ENCODE measurements at places on chromosomes 7 and 10.
A peak's percentile ranks its signal among the peaks of the same experiment; 100 is the strongest.

GRCh38 chr10:69642747-69643146 is 12.7 kb downstream of the FAM241B start:
- no peak for DNase-seq

- no peak for DNase-seq
Observed at GRCh38 chr7:27110186-27111031, 7.9 kb upstream of the HOXA2 start.

GRCh38 chr7:44754802-44755697 is 6.4 kb downstream of the ZMIZ2 start:
- DNase-seq: no peak

DNA sequence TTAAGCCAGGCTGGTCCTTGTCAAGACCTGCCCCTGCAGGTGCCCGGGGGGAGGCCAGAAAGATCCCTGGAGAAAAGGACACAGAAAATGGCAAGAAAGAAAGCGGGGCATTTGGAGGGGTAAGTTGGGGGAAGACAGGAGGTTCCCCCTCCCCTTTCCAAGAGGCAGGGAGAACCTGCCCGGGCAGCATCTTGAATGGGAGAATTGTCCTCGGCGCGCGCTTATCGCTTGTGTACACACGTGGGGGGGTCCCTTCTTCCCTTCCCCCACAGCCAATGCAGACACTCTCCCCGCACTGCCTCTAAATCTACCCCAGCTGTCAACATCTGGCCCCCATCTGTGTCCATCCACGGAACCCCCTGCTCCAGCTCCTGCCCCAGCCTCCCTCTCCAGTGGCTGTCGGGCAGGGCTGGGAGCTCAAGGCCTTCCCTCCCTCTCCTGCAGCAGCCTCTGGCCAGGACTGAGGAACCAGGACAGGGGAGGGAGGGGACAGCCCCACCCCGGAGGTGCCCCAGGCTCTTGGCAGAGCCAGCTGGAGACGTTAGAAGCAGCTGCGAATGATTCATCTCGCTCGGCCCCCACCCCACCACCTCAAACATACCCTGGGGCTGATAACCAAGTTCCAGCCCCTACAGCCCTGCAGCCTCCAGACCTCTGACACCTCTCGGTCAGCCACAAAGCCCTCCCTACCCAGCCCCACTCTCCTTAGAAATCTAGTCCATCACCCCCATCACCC is 25.3 kb downstream of the EPHB4 start:
- no peak for DNase-seq

DNA sequence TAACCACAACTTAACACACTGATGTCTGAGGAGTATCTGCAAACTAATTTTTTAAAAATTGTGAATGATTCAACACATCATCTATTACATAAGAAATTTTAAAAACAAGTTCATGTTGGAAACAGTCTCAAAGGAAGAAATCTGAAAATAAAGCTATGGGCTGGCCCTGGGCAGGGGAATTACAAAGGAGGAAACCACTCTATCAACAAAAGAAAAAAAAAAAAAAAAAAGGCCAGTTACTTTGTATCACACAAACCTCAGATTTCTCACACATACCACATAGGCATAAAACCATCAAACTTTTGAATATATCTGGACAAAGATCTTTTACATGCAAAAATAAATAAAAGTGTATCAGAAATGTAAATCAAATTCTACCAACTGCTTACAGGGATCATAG is 20.8 kb downstream of the TIAL1 start:
- DNase-seq: no peak

DNA sequence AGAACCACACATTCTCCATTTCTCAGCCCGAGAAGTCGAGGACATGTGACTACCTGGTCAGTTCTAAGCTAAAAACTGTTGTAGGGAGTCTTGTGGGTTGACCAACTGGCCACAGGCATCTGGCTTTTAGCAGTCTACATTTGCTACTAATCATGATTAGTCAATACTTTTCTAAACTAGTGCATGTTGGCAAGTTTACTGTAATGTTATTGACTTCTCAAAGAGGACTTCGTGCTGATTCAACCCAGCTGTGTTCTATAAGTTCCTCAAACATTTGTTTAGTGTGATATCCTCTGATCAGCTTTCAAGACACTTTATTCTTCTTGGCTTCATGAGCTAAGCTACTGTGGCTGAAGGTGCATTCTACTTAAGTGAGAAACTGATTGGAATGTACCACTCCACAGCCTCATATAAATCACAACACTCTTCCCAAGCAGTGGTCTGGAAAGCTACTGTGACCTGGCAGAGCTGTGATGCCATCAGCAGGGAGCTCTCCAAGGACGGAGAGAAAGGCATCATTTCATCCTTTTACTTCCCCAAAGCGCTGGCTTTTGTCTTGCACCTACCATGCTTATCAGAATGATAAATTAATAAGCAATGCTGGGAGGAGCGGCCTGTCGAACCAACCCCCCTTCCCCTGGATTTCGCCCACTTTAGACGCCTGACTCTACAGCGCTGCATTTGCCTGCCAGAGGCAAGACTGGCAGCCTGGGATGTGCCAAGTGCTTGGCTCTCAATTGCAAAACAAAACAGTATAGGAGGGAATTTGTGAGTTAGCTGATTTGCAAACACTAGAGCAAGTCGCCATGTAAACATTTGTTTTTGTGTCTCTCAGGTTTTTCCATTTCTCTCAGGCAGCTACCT is 206.7 kb upstream of the PLXNA4 start:
- no peak for DNase-seq

DNA sequence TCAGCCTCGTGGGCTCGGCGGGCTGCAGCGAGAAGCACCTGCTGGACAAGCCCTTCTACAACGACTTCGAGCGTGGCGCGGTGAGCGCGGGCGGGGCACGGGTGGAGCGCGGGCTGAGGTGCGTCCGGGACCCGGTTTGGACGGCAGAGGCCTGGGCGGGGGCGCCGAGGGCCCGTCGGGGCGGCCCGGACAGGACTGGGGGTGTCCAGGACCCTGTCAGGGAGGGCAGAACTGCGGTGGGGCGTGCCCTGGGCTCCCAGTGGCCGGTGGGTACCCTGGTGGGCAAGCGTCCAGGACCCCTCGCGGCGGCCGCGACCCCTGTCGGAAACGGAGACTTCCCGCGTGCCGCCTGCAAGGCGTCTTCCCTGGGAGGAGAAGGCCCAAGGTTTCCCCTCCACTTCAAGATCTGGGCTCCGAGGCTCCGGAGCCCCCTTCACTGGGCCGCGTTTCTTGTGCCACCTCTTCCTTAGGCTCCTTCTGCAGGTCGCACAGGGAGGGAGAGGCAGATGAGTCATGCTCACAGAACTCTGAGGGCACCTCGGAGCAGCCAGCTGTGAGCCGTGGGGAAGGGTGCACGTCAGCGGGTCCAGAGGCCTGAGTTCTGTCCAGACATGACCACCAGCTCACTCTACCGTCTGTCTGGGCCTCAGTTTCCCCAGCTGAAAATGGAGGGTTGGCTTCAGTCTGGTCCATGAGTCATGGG is 485 bp downstream of the ALOX5 start:
- DNase-seq: no peak

GRCh38 chr10:18683427-18683826 is 24.2 kb downstream of the ARL5B start:
- DNase-seq: no peak

- DNase-seq: no peak
Observed at GRCh38 chr10:86103391-86104101, 263.0 kb downstream of the GRID1 start.

DNA sequence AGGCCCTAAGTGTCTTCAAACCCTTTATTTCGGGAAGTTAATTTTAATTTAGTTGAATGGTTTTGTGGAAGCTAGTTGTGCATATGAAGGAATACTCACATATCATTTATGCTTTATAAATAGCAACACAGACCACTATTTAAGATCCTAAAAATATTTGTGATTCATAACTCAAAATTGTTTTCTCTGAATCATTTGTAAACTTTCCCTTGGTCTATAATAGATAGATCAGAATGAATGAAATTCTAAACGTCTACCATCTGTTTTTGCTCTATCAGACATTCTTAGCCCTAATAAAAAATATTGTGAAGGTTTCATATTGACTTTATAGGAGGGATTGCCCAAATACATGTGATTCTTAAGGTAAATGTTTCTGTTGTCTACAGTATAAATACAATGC is 43.5 kb downstream of the LOXL4 start:
- DNase-seq: no peak

- DNase-seq: no peak
Observed at GRCh38 chr7:30140456-30140855, 5.7 kb downstream of the MTURN start.

DNA sequence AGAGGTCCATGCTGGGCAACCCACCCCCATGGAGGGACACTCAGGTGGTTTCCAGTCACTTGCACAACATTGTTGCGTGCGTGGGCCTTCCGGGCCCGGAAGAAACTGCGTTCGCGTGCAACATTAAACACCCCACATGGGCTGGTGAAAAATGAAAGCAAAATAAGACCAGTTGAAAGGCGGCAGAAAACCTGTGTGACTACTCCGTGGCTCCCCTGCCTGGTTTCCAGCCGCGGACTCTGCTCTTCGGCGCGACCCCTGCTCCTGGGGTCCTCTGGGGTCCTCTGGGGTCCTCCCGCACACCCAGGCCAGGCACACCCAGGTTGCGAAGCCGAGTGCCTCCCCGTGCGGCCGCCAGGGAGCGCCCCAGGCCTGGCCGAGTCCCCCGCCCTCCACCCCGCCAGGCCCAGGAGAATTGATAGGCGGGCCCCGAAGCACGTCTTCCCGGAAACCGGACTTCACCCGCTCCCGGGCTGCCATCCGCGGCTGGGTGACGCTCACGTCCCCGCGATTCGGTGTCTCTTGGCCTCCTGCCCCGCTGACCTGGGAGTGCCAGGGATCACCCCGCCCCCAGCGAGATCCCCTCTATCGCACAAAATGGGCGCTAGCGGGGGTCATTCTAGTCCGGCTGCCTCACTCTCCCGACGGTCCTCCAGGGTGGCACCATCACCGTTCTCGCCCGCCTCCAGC is 1.9 kb upstream of the SH2D4B start:
- DNase-seq: peak; percentile 69

DNA sequence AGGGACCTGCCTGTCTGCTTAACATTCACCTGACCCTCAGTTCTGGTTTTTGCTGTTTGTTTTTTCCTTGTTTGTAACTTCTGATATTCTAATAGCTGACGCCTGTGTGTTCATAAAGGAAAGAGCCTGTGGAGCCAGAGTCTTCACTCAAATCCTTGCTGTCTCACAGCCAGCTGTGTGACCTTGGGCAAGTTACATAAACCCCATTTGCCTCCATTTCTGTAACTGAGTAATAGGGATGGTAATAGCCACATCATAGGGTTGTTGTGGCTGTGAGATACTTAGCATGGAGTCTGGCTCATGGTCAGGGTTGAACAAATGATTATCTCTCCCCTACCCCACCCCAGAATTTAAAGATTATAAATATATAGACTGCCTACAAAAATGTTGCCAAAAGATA is 27.0 kb downstream of the WBP1L start:
- no peak for DNase-seq

- no peak for DNase-seq
Observed at GRCh38 chr7:114941692-114942091, 19.8 kb downstream of the MDFIC start.

GRCh38 chr10:29465384-29465783 is 169.4 kb downstream of the SVIL start:
- no peak for DNase-seq

DNA sequence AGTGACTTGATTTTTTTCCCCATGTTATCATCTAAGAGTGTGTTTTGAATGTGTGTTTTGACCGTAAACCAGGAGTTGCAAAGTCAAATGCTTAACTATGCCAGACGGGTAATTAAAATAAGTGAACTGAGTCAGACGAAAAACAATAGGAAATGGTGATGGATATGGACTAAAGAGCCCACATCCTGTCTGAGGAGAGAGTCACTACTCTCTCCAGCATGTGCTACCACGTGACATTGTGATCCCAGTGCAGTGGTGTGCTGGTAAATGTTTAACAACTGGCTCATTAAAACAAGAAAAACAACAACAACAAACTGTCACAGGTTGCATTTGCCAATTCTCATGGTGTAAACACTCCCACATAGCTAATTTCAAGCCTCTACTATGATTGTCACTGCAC is 164.3 kb downstream of the SUGCT start:
- DNase-seq: no peak
